ENCODE measurements at places on chromosomes 2 and 18.

DNA sequence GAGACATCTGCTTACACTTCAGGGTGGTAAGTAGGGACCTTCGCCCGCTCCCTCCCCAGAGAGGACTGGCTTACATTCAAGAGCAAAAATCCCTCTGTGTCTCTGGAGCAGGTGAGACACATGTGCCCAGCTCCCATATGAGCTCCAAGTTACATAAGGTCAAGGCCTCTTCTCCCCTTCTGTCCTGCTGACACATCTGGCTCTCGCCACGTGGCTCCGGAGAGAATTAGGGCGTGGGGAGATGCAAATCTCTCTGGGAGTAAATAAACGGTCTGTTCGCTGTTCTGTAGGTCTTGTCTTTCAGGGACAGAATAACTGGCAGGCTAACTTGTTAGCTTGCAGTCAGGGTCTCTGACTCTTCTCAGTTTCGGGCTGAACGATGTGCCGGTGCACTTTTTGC is 16.2 kb downstream of the MRO start:
- no peak for DNase-seq

DNA sequence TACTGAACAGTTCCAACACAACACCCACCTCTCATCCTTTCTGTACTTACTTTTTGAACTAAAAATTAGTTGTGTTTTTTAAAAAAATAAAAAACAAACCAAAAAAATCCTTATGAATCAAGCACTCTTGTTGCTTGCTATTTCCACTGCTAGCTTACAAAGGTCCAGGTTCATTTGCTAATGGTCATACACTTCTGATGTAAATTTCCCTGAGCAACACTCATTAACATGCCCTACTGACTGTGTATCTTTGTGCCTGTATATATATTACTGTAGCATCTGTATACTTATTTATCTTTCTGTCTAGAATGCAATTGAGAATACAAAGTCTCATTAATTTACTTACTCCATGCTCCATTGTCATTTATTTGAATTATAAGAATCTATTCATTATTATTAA is 30.3 kb upstream of the IKZF2 start:
- DNase-seq, result no peak

GRCh38 chr18:8366656-8367055 is 242.6 kb upstream of the RAB12 start:
- DNase-seq, result no peak

- no peak for DNase-seq
Observed at GRCh38 chr2:109352056-109352897, 223.3 kb downstream of the SH3RF3 start.

- DNase-seq, result no peak
Observed at GRCh38 chr2:16240402-16240801, 300.1 kb downstream of the MYCN start.

DNA sequence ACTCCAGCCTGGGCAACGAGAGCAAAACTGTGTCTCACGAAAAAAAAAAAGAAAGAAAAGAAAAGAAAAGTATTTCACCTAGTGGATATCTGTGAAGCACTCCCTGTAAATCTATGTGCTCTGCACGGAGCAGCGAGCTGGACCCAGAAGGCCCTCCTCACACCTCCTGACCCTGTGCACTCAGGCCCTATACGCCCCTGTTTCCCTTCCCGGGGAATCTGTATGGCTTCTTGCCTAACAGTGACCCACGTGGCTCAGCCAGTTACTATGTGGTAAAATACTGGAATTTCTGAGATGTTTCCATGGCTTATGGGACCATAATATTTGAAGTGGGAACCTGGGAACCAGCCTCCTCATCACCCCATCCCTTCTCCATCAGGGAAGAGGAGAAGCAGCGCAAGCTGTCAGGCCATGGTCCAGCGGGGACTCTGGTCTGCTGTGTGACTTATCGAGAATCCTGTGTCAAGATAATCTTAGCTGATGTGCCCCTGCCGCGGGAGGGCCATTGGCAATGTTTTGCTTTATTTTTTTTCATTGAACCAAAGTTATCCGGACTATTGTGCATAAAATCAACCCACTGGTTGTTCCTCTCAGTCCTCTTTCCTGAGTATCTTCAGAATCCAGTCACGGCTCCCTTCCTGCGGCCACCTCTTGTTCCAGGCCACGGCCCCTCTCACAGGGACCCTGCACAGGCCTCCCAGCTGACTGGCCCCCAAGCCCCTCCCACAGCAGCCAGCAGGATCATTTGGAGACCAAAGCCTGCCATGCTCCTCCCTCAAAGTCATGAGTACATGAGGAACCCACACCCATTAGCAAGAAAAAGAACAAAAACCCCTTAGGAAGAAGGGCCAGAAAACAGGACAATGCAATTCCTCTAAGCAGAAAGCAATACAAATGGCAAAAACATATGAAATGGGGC is 30.6 kb downstream of the SDC1 start:
- DNase-seq, result no peak

GRCh38 chr18:36627637-36628036 is 201.2 kb downstream of the TPGS2 start:
- no peak for DNase-seq

DNA sequence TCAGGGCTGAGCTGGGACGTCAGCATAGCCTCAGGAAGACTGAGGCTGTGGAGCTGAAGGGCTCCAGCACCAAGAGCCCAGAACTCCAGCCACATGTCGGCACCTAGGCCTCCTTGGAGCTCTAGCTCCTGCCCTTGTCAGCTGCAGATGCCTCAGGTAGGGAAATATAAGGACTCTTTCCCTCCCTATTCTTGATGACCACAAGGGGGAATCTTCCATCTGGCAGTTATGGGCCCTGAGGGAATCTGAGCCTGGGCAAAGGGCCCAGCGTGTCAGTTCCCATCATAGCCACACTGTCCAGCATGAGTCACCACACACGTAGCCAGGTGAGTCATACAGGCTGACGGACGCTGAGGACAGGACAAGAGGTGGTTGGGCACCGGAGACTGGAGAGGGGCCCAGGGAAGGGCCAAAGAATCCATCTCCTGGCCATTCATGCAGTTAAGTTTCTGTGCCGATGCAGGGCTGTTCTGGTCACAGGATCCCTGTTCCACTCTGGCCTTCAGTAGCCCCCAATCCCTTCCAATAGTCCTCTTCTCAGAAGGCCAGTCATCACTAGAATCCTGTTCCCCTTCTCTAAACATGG is 1.8 kb downstream of the MPV17 start:
- DNase-seq, result no peak

GRCh38 chr2:71944183-71944550 is 203.5 kb downstream of the CYP26B1 start:
- DNase-seq, result no peak

DNA sequence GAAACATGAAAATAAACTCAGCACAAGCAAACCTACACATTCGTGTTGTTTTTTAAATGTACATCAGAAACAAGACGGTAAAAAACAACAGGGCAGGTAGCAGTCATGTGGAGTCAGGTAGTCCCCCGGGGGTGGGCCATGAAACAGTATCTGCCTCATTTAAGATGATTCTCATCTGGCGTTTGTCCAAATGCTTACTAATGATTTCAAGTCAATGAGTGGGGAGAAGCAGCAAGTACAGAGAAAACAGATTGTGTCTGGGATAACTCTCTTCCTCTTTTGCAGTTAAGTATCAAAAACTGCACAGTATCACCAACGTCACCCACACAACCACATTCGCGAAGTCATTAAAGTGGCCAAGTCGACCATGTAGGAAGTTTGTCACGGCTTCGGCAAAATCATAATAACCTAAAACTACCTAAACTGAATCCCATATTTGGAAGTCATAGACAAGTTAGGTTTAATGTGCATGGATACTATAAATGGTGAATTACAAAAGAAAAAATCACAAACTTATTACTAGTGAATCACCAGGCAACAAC is 1.3 kb downstream of the LAPTM4A start:
- peak; percentile 71 for DNase-seq

- DNase-seq, result no peak
Observed at GRCh38 chr18:59783138-59783537, 85.9 kb upstream of the CCBE1 start.

DNA sequence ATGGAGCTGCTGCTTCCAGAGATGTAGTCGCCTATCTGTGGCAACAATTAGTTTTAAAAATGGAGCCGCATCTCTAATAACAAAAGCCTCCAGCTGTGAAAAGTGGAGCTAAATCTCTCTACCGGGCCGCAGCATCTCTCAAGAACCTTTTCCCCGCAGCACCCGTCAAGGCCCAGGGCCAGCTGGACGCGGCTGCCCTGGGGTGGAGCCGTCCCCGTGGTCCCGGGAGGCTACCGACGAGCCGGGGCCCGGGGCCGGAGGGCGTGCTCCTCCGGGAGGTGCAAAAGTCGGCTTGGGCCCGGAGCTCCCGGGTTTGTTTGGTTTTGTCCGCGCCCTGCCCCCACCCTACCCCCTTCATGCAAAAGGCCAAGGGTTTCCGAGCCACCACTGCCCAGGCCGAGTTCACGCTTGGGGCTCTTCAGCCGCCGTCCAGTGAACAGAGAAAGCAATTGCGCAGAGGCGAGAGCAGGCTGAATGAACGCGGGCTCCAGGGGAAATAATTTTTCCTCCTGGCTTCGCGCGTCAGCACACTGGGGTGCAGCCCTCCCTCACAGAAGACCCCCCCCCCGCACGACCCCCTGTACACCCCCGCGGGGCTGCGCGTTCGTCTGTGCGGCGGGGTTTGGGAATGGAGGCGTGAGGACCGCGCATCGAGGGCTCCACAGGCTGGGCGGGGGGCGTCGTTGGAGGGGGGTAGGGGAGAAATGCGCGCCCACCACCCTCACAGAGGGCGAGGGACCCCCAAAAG is 557 bp upstream of the GREB1L start:
- DNase-seq, result no peak

DNA sequence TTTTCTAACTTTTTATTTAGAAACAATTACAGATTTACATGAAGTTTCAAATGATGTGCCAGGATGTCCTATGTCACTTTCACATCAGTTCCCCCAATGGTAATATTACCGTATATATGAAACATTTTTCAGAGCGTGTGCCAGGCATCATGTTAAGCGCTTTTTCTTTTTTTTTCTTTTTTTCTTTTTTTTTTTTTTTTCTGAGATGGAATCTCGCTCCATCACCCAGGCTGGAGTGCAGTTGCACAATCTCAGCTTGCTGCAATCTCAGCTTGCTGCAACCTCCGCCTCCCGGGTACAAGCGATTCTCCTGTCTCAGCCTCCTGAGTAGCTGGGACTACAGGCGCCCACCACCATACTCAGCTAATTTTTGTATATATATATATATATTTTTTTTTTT is 5.6 kb upstream of the PPP4R1 start:
- no peak for DNase-seq

GRCh38 chr2:202115479-202115971 is 42.5 kb downstream of the KIAA2012 start:
- DNase-seq, result no peak

DNA sequence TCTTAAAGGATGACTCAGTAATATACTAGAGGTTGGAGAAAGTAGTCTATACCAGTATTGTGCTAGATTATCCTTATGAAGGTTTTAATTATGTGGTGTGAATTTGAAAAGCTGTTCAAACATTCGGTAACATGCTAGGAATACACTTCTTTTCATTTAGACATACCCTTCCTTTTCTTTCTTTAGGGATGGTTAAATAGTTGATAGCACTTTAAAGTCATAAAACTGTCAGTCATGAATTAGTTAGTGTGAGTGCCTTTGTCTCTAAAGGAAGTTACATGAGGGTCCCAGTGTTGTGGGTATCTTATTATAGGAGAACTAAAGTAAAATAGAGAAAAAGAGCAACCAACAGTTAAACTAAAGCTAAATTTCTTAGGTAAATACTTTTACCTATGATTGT is 149.3 kb downstream of the CSRNP3 start:
- DNase-seq, result no peak

DNA sequence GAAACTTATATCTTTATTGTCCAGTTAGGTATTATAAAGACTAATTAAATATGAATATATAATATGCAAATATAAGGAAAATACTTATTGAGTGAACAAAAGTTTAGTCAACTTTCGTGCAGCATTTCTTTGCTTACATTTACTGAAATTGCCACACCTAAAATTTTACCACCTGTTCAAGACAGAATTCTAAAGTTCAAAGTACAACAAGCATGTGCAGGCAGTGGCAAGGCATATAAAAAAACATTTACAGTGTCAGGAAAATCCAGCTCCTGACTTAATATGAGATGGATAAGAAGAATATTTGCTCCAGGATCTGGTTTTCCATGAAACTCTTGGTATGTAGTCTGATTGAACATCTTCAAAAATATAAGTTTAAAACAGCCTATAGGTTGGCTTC is 4.8 kb downstream of the ITPRID2 start:
- no peak for DNase-seq

GRCh38 chr2:176851200-176851888 is 361.2 kb upstream of the HNRNPA3 start:
- DNase-seq, result no peak

DNA sequence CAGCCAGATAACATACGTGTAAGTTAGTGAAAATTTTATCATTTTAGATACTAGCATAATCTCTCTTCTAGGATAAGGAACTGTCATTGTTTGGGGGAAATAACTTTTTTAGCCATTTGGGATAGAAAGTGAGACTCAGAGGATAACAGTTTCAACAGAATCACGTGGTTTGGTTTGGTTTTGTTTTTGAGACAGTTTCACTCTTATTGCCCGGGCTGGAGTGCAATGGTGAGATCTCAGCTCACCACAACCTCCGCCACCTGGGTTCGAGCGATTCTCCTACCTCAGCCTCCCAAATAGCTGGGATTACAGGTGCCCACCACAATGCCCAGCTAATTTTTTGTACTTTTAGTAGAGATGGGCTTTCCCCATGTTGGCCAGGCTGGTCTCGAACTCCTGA is 323.2 kb upstream of the MEIS1 start:
- DNase-seq, result no peak

- no peak for DNase-seq
Observed at GRCh38 chr2:9373047-9373446, 50.3 kb downstream of the ITGB1BP1 start.

GRCh38 chr18:37946324-37946723 is 380.7 kb upstream of the CELF4 start:
- no peak for DNase-seq

DNA sequence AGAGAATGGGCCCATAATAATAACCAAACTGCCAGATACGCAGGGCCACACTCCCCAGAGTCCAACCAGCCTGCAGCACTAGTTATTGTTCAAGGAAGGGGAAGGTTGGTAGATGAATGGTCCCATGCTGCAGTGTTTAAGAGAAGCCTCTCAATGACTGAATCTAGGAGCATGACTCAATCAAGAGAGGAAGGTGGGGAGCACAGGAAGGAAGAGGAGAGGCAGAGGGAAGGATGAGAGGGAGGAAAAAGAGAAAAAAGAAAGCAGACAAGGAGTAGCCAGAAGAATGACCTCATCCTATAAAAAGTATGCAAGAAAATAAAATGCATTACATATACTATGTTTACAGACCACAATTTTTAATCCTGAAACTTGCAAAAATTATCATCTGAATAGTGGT is 174.5 kb downstream of the TCF4 start:
- DNase-seq, result no peak

GRCh38 chr18:35345460-35345921 is 1.3 kb upstream of the ZNF24 start:
- no peak for DNase-seq

DNA sequence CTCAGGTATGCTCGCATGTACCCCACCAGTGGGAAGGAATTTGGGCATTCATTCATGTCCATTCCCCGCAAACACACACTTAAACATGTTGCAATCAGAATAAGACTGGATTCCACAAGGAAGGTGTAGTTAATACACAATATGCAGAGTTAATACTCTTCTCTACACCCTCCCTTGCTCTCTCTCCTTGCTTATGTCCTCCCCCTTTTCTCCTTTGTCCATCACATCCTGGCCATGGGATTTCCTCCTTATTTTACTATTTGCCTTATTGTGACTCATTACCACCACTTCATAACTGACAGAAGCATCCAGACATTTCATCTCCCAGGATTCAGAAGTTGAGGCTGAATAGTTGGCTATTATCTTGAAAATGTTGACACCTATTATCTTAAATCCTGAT is 473.8 kb upstream of the SPHKAP start:
- no peak for DNase-seq
